ENCODE measurements at places on chromosomes 1 and 21. TPM values are rescaled to one million over a fixed set of nuclear protein-coding genes. Genes with fewer than 3 reads are reported as not detected.

Gene DESI2
- 29.7 TPM for total RNA-seq

Gene CFHR2
- total RNA-seq, result not detected

Gene PPFIA4
- 16.1 TPM for total RNA-seq

GRCh38 chr1:117871013-117871412, 58.4 kb downstream of the GDAP2 start:
- DNase-seq, result no peak

DNA sequence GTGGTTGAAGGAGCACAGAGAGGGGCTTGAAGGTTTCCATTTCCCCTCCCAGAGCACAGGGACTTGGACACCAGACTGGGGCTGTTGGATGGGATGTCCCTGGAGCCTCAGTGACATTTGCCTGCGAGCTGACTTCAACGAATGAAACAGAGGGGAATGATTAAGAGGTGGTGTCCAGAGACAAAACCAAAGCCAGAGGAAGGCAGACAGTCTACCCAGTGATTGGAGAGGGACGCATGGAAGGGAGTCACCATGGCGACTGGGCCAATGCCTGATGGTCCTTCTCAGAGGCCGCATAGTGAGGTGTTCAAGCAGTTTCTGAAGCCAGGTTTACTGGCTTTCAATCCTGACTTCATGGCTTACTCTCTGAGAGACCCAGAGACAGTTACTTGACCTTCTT, 77.2 kb downstream of the NUF2 start:
- no peak for DNase-seq

DNA sequence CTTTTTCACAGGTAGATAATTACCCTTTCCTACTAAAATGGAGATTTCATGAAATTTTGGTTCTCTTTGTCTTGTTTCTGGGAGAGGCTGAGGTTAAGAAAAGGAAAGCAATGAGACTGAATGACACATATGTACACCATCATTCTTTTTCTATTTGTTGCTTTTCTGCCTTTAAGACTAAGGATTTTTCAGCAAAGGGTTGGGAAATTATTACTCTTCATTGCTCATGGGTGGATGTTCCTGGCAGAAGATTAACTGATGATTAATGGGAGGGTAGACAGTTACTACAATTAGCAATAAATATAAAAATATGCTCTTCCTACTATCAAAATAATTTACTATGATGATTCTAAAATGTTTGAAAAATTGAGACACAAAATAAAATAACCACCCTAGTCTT, 316.5 kb upstream of the USP24 start:
- no peak for DNase-seq

Gene KCNH1
- total RNA-seq, result not detected

Gene MRAP
- total RNA-seq, result not detected

Gene OR14K1
- not detected for total RNA-seq

Gene LEPR
- total RNA-seq, result 2.2 TPM

- no peak for DNase-seq
These were observed 19.9 kb upstream of the PRELP start for GRCh38 chr1:203455706-203456105.

DNA sequence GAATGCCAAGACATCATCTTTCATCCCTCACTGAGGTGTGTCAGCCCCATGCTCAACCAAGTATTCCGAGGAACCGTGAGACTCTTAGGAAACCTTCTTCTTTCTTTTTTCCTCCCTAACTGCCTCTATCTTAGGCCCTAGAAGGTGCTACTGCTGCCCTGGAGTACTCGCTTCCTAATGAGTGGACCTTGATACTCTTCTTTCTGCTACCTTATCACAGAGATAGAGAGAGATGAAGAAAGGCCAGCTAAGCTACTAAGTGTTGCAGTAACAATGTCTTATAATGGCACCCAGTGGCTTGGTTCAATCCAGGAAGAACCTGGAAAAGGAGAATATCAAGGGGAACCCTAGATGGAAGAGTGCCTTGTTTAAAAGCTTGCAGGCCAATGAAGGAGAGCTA, 86.6 kb downstream of the KIRREL1 start:
- DNase-seq, result no peak

DNA sequence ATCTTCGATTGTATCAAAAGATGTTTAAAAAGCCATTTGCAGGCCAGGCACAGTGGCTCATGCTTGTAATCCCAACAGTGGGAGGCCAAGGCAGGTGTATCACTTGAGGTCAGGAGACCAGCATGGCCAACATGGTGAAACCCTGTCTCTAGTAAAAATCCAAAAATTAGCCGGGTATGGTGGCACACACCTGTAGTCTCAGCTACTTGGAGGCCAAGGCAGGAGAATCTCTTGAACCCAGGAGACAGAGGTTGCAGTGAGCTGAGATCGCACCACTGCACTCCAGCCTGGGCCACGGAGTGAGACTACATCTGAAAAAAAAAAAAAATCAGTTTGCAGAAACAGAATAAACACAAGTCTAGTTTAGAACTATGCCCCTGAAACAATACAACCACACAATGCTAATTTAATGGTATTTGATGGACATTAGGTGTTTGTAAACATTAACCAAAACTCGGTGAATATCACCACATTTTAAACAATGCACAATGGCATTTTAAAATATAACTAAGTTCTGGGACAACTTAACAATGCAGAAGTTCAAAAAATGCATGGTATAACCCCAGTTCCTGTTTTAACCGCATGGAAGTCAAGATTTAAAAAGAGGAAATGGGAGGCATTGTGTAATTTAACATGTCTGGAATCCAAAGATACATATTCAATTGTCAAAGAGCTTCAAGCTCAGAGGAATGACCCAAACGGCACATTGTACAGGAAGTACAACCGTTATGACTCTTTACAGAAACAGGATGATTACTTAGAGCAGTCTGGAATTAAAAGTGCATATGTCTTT, 7.1 kb upstream of the PTTG1IP start:
- DNase-seq, result no peak

Gene FASLG
- 1.4 TPM for total RNA-seq

Gene ATAD3C
- total RNA-seq, result 0.17 TPM

GRCh38 chr21:25456672-25457071, 150.6 kb downstream of the MRPL39 start:
- peak; percentile 17 for DNase-seq

Gene C1orf141
- not detected for total RNA-seq

GRCh38 chr1:90370686-90371447, 346.2 kb downstream of the BARHL2 start:
- DNase-seq, result no peak

Gene ZDHHC18
- total RNA-seq, result 55.0 TPM

All from activated CD4-positive, alpha-beta T cell treated with anti-CD3 and anti-CD28 coated beads, Interleukin-2, amount 10 ng/mL, durations not matched to agents 7 days and 5 days (primary cell).